ENCODE measurements at places on chromosomes 1 and 21.

DNA sequence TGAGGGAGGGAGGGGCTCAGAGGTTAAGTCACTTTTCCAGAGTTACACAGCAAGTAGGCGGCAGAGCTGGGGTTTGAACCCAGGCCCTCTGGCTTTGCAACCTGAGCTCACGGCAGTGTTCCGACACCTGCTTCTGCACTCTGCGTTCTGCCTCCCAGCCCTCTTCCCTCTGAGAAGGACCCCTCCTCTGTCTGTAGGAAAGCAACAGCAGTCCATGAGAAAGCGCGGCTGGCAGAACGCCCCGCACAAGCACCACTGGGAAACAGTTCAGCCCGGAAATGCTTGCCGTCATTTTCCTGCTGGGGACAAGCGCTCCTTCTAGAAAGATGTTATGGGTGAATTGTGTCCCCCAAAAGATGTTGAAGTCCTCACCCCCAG lies 241.1 kb downstream of the NPHP4 start:
- no peak for DNase-seq

DNA sequence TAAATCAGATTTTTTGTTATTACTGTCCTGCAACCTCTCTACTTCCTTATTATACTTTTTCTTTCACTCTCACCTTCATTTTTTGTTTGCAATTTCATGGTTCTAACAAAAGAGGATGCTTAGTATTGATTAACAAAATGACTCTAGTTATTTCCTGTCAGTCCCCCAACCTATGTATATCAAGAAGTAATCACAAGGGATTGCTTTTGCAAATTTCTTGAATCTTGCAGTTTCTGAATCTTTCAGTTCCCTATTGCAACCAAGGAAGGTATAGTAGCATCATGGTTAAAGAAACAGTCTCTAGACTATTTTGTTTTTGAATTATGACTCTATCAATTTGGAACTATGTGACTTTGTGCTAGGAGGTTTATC lies 446.9 kb downstream of the NEGR1 start:
- DNase-seq: no peak

DNA sequence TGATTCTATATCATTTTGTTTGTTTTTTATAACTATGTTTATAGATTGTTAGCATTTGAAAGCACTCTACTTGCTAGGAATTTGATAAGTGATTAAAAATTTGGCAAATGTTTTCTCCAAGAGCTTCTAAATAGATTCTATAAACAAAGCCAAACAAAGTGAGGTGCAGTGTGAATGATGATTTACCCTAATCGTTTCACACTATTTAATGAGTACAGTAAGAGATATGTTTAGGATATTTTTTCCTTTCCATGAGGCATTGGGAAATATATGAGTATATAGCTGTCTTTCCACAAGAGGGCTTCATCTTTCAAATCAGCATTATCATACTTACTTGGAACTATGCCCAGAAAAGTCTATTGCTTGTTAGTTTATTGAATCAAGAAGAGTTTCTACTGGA lies 277.0 kb upstream of the BRINP3 start:
- DNase-seq: no peak

- no peak for DNase-seq
Observed at GRCh38 chr21:43605320-43606215, 53.7 kb downstream of the HSF2BP start.

DNA sequence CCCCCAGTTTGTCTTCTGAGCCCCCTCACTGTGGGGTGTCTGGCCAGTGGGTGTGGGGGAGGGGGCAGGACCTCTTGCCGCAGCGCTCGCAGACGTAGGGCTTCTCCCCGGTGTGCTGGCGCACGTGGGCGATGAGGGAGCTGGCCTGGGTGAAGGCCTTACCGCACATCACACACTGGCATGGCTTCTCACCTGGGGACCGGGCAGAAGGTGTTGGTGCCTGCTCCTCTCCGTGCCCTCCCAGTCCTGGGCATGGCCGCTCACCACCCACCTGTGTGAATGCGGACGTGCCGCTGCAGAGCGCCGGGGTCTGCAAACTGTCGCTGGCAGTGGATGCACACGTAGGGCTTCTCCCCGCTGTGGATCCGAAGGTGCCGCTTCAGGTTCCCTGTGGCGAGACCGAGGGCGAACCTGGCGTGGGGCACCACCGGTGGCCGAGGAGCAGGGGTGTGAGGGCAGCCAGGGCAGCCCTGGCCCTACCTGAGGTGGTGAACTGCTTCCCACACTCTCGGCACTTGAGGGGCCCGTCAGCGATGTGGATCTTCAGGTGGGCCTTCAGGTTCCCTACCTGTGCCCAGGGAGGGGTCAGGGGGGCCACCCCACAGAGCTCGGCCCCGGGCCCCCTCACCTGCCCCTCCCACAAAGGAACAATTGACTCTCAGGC lies 32.4 kb downstream of the ZBTB17 start:
- no peak for DNase-seq

DNA sequence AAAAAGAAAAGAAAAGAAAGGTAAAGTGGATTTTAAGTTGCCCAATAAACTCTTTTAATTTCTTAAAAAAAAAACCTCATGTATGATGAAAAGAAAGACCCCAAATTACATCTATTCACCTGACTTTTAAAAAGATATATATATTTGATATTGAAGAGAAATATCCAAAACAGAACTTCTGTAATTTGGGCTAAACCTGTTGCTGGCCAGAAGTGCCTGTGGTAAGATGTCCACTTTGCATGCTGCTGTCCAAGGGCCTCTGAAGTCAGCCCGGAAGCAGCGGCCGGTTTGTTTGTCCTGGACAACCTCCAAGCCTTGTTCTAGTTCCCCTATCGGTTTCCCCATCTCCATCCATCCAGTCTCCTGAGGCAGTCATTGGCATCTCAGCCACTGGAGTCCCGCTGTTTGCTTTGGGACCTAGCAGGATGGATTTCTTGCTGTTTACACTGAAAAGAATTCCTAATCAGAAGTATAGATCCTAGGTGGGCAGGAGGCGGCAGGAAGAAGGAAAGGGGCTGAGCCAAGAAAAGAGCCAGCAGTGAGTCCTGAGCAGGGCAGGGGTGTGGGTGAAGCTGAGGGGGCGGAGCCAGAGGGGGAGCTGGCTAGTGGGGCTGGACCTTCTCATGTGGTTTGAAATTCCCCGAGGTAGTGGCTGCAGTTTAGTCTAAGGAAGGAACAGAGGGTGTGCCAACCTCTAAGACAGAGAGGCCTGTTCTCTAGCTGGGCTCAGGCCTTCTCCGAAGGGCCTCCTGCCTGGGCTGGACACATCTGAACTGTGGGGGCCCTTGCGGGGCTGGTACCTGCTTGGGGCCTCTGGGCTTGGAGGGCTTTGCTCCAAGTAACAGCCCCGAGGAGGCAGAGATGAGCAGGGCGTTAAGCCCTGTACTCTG lies 3.3 kb downstream of the NCMAP start:
- no peak for DNase-seq

DNA sequence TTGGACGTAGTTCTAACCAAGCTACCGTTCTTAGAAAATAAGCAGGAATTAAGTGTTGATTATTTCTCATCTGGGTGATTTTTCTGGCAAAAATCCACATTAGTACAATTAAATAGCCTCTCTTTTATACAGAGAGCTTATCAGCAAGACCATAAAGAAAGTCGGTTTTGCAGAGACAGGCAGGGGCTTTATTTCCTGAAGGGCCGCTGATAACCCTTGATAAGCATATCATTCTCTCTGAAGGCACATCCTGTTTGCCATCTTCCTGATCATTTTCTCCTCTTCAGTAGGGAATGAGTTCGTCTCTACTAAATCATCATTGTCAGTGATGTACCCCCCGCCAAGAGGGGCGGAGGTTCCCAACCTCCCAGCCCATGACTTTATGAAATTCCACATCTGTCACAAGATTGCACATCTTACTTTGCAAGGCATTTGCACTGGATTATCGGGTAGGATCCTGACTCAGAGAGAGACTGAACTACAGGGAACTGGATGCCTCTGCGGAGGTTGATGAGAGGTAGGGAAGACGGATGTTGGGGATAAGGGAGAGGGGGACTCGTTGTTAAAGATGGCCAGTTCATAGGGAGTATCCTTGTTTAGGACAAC lies 115.7 kb downstream of the KCNJ6 start:
- DNase-seq: no peak

DNA sequence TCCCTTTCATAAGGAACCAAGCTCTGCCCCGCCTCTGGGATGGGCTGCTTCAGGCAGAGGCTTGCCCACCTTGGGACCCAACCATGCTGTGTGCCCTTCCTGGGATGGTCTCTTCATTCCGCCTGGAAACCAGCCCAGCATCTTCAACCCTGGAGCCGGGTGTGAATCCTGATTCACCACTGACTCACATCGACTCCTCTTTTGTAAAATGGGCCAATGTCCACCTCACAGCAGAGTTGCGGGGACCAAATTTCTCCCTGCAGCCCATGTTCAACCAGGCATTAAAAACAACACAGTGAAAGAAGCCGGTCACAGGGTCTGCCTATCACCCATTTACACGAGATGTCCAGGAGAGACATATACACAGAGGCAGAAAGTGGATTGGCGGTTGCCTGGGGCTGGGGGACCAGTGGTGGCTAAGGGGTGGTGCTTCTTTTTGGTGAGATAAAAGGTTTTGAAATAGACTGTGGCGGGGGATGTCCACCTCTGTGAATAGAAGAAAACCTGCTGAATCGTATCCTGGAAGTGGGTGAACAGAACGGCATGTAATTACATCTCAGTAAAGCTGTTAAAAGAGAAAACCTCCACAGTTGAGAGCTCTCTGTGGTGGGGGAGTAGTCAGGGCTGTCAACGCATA lies 6.9 kb upstream of the GPR153 start:
- no peak for DNase-seq

- no peak for DNase-seq
Observed at GRCh38 chr1:167756730-167757405, 35.1 kb downstream of the MPZL1 start.

DNA sequence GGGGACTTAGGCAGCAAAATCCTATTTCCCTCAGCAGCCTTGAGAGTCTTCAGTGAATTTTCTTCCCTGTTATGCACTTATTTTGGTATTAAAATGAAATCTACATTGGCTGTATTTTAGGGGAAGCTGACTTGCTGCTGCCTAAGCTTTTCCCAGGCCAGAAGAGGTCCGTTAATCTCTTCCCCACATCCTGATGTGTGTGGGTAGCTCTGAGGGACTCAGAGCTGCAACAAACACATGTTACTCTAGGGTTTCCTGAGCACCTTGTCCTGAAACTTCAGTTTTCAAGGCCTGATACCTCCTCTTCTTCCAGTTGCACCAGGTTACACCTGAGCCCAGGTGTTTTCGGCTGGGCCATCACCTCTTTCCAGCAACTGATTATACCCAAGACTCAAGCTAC lies 51.5 kb downstream of the SYT6 start:
- DNase-seq: no peak

- no peak for DNase-seq
Observed at GRCh38 chr1:54096877-54097240, 43.5 kb downstream of the TCEANC2 start.

DNA sequence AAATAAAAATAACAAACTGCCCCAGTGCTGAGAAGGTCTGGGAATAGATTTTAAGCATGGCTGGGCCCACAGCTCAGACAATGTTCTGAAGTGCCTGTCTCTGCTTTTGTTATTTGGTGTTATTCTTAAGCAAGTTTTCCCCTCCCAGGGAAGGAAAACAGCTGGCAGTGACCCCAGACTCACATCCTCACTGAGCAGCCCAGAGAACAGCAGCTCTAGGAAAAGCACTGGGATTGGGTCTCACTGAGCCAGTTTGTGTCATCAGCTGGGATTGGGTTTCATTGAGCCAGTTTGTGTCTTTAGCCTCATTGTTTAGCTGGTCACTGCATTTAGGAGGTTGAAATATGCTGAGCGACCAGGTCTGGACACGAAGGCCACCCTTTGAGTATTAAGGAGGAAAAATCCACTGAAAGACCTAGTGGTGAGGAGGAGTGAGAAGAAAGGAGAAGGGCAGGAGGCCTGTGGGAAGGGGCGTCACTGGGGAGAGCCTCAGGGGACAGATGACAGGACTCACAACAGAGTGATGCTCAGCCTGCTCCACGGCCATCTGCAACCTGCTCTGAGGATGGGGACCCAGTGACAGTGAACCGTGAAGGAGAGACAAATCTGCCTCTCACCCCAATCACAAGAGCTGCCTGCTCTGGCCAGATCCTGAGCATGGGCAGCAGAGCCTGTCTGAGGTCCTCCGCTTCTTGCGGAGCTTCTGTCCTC lies 103.8 kb downstream of the TOMM20 start:
- peak; percentile 31 for DNase-seq

- no peak for DNase-seq
Observed at GRCh38 chr1:225944951-225945350, 3.9 kb upstream of the LEFTY2 start.

- no peak for DNase-seq
Observed at GRCh38 chr1:243842161-243842560, 7.9 kb downstream of the AKT3 start.

DNA sequence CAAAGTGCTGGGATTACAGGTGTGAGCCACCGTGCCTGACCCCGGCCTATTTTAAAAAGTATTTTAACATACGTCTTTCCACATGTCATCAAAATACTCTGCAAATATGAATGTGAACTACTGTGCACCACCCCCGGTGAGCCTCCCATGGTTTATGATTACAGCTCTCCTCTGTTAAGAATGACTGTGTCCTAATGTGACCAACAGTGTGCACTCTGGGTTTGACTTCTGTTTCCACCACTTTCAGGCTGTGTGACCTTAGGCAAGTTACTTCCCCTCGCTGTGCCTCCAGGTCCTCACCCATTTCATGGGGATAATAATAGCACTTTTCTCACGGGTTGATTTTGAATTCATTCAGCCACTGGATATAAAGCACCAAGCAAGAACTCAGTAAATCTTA lies 14.7 kb downstream of the AMPD2 start:
- DNase-seq: peak; percentile 41

DNA sequence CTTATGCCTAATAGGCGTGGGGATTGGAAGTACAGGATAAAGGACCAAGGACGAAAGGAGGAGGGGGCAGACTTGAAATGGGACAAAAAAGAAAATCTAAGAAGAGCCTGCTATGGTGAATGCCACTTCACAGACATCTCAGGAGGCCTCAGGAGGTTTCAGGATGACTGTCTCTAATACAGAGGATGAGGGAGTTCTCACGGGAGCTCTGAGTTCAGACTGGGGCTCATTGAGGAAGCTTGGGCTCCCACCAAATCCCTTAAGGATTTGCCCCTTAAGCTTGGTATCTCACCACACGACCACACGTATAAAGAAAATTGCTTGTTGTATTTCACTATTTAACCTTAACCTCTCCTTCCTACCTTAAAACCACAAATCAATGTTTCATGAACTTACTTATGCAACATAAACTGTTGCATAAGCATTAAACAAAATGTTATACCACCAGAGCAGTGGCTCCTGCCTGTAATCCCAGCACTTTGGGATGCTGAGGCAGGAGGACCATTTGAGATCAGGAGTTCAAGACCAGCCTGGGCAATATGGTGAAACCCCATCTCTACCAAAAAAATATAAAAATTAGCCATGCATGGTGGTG lies 12.4 kb downstream of the SLC30A1 start:
- DNase-seq: no peak

GRCh38 chr21:38671773-38672172 lies 134.0 kb upstream of the ETS2 start:
- no peak for DNase-seq

- DNase-seq: no peak
Observed at GRCh38 chr1:5225707-5226704, 571.6 kb downstream of the AJAP1 start.

- DNase-seq: no peak
Observed at GRCh38 chr1:21550097-21550496, 40.9 kb downstream of the ALPL start.
